CD4-positive, alpha-beta T cell treated with Interleukin-12 subunit alpha and Interleukin-12 subunit beta, for 1 hour (primary cell): ENCODE measurements at places on chromosomes 12 and 14.

- no peak for DNase-seq
Observed at GRCh38 chr12:53123578-53124351, 20.5 kb downstream of the SOAT2 start.

- DNase-seq: no peak
Observed at GRCh38 chr14:71780075-71780474, 152.2 kb upstream of the RGS6 start.

DNA sequence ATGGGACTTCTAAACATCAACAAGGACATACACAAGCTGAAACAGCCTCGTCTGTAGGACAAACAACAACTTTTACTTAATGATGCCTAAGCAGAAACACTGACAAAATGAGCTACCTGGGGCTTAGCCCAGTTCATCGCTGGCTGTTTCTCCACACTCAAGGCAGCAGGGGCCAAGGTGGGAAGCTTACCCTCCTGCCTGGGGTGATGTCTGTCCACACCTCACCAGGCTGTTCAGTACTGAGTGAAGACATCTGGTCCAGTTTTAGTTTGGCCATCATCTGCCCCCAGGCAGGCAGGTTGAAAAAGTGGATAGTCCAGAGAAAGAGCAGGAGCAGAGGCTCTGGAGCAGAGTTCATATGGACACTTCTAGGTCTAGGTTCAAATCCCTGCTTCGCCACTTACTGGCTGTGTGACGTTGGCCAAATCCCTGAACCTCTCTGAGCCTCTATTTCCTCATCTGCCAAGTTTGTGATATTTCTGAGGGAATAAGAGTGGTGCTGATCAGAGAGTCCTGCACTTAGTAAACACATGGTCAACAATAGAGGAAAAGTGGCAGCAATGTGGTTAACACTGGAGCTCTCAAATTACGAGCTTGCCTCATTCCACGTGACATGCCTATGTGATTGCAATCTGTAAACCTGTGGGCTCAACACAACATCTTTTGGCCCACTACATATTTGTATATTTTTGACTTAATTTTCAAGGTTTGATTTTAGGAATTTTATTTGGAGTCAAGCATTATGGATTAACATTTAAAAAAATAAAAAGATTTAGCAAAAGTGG lies 720.1 kb upstream of the TMEM132C start:
- DNase-seq: no peak

- DNase-seq: no peak
Observed at GRCh38 chr14:101457301-101457935, 103.9 kb upstream of the DIO3 start.

DNA sequence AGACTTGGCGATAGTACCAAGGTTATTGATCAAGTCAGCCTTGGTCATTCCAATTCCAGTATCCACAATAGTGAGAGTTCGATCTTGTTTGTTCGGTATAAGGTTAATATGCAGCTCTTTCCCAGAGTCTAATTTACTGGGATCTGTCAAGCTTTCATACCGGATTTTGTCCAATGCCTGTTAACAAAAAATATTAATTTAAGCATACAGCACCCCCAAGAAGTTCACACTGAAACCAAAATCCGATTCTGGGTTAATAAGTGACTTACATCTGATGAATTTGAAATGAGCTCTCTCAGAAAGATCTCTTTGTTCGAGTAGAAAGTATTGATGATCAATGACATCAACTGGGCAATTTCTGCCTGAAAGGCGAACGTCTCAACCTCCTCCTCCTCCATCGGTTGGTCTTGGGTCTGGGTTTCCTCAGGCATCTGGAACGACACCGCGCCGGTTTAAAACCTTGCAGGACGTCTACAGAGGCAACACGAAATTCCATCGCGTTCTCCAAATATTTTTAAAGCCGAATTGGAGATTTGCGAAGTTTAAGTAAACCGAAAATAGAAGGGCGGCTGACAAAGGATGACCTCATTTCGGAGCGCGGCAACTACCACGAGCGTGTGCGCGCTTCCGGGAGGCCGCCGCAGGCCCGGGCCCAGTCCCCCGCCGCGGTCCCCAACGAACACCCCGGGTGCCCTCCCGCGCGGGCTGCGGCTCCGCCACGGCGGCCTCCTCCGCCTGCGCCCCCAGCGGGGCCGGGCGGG lies 716 bp downstream of the HSP90AA1 start:
- peak; percentile 77 for DNase-seq

DNA sequence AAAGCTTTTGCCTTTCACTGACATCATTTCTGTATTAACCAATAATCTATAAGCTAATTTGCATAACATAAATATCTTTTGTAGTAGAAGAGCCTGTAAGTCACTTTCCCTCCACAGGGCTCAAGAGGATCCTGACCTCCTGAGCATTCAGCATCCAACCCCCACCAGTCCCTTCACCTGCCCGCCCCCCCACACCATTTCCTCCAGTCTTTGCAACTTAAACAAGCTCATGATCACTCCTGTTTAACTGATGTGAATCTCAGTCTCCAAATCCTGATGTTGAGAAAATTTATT lies 12.0 kb upstream of the CRY1 start:
- DNase-seq: no peak

DNA sequence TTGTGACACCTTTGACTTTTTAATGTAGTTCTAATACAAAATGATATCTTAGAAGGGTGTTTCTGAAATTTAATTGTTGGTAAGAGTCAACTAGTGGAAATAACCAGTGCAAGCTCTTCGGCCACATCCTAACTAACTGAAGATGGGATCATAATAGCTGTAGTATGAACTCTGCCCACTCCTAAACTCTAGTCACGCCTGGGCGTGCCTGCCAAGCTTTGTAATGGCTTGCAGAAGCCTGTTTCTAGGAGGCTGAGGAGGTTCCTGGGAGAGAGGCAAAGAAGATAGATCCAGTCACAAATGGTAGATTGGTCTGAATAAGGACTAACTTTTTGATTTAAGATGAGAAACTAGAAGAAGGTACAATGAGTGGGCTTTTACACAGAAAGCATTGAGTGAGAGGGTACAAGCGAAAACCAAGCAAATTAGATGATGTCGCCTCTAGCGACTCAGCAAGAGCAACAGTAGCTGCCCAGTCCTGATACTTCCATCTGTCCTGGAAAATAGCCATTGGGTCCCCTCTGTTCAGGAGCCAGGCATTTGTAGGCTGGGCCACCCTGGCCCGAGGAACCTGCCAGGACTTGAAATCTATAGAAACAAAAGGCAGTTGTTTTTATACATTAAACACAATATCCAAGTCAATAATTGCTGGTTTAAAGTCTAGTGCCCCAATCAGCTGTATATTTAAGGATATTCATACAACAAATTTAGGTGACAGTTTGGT lies 148.8 kb downstream of the SLC38A4 start:
- DNase-seq: no peak

DNA sequence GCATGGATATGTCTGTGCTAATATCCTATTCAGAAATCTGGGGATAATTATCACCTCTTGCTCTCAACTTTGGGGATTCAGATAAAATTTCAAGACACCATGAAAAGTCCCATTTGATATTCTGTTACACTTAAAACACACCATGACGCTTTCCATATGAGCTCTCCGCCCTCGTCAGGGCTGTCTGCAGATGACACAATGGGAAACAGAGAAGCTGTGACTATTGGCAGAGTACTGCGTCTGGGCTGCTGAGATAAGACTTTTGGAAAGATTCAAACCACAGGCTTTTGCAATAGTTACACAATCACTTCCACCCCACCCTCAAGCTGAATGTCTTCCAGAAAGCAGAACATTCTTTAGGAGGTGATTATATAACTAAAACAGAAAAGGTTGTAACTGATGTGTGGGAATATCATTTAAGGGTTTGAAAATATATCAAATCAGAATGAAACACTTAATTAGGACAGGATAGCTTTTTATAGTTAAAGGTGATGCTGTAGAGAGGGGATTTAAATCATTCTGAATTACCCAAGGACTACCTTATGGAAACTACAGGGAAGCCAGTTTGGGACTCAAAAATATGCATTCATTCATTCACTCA lies 75.3 kb upstream of the TMPO start:
- DNase-seq: peak; percentile 25

DNA sequence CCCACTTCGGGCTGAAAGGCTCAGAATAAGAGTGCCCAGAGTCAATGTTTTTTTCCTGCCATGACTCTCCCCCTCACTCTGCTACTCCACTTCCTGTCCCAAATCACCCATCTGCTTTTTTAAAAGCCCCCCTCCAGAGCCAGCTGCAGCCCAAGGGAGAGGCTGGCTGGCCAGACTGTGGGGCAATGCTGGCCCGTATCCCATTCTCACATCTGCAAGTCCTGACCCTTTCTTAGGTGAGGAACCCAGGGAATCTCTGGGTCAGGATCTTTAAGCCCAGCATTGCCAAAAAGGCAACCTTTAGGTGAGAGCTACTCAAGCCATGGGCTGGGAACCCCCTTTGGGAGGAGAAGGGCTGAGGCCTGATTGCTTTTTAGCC lies 1.7 kb upstream of the ITGA5 start:
- no peak for DNase-seq

DNA sequence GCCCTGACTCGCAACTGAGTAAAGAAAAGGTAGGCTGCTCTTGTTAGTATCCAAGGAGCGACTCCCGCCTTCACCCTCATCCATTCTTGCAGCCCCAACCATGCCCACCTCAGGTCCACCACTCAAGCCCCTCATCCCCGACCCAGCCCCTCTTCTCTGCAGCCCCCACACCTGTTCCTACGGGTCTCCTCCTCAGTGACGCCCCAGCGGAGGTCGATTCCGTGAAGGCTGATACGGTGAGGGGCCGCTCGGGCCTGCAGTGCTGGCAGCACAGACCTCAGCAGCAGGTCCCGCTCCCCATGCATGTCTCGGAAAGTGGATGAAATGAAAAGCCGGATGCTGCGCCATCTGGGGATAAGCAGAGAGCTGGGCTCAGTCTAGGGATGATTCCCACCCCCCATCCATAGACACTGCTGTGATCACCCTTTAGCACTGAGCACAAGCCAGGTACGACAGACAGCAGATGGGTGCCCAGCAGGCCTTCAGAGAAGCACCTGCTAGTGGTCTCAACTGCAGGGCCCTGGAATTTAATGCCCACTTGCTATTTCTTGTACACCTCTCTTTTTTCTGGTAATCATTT lies 26.9 kb downstream of the TEP1 start:
- DNase-seq: no peak

GRCh38 chr14:104576970-104577332 lies 2.6 kb upstream of the C14orf180 start:
- DNase-seq: no peak

GRCh38 chr14:90777830-90778485 lies 38.3 kb downstream of the TTC7B start:
- DNase-seq: no peak

DNA sequence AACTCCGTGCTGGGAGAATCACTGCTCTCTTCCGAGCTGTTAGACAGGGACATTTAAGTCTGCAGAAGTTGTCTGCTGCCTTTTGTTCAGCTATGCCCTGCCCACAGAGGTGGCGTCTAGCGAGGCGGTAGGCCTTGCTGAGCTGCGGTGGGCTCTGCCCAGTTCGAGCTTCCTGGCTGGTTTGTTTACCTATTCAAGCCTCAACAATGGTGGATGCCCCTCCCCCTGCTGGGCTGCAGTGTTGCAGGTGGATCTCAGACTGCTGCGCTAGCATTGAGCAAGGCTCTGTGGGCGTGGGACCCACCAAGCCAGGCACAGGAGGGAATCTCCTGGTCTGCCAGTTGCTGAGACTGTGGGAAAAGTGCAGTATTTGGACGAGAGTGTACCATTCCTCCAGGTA lies 43.7 kb downstream of the GPR137C start:
- DNase-seq: no peak

GRCh38 chr12:121404734-121405133 lies 4.8 kb downstream of the RNF34 start:
- no peak for DNase-seq

GRCh38 chr14:79404874-79405511 lies 806.3 kb downstream of the DIO2 start:
- DNase-seq: no peak

- DNase-seq: no peak
Observed at GRCh38 chr14:63764103-63764502, 36.2 kb upstream of the SGPP1 start.

DNA sequence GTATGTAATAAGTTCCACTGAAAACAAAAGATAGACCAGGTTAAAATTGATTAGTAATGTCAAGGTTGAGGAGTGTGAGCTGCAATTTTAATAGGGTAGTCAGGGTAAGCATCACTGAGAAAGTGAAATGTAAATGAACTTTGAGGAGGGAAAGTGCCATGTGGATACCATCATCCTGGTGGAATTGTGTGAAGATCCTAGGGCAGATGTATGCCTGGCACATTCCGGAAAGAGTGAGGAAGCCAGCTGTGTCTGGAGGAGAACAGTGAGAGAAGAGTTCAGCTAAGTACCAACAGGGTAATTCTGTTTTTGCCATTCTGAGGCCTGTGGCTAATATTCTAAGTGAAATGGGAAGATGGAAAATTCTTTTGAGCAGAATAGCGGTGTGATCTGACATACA lies 2.9 kb upstream of the CLEC2A start:
- no peak for DNase-seq

- no peak for DNase-seq
Observed at GRCh38 chr12:124872068-124872719, 8.5 kb upstream of the SCARB1 start.

DNA sequence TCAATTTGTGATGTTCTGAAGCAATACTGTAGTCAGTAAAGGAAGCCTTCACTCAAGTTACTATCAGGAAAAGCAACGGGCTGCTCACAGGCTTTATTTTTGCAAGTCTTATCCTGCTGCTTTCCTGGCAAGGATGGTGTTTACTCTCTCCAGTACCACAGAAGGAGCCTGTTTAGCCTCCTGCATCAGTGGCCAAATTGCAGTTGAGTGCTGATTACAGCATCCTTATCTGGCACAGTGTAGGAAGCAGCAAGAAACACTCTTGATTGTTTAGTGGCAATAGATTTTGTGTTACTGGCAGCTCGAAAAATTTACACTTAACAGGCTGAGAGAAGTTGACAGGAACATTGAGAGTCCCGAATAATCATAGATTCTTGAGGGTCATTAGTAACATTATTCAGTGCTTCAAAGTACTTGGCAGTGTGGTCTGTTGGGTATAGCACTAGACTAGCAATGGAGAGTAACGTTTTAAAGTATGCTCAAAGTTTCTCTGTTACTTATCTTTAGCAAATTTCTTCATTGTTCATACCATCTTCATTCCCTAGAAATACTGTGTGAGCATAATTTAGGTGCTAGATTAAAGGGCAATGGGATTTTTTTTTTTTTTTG lies 11.7 kb downstream of the TULP3 start:
- no peak for DNase-seq

DNA sequence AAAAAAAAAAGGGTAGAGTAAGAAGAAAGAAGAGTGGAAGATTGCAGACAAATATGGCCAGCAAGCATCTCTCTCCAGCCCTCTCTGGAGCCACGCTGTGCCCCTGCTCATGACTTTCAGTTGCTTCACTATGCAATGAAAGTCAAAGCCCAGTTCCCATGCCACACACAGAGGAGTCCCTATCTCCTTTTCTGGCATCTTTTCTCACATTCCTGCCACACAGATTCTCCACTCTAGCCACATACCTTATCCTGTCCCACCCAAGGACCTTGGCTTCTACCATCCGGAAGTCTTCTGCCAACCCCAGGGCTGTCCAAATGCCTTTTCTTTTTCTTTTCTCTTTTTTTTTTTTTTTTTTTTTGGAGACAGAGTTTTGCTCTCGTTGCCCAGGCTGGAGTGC lies 39.3 kb upstream of the CAPRIN2 start:
- DNase-seq: no peak
